Left renal cortex interstitium (tissue), 4 donors: ENCODE measurements at places on chromosomes 5 and 9.

- DNase-seq: no peak
Observed at GRCh38 chr5:120624021-120624563, 160.0 kb downstream of the PRR16 start.

- no peak for DNase-seq
Observed at GRCh38 chr5:76754668-76755078, 38.7 kb downstream of the F2R start.

GRCh38 chr9:13427587-13427986 lies 148.1 kb upstream of the MPDZ start:
- DNase-seq: peak; percentile 53

DNA sequence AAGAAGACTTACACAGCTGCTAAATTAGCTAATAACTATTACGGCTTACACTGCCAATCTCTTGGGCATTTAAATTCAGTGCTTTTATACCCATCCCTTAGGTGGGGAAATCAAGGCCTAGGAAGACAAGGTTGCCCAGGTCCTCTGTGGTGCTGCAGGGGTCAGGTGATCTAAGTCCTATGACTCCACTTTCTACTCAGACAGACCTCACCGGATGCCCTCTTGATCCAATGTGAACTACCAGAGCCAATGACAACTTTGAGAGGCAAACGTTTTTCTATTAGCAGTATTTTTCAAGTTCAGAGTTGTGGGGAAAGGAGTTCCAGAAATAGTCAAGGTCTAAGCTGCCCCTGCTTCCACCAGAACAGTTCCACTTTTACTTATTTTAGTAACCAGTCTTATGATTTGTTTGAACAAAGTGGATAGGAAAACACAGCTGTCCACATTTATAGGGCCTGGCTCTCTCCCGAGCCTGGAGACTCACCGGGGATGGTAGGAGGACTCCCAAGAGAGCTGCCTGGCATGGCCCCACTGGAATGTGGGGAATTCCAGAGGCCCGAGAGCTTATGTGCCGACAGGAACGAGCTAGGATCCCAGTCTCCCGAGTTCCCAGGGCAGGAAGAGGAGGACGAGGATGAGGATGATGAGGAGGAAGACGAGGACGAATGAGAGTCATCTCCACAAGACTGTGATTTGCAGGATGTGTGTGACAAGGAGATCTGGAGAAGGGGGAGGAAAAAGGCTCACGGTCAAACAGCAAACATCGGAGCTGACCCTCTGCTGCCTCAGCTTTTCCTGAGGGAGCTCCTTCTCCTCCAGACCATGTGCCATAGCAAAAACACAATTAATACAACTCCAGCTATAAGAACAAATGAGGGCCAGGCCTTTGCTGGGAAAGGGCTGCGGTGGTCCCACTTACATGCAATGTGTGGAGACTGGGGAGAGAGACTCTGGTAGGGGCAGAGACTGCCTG lies 16.7 kb downstream of the FAM193B start:
- no peak for DNase-seq

GRCh38 chr9:27258662-27259061 lies 38.3 kb downstream of the EQTN start:
- DNase-seq: no peak

DNA sequence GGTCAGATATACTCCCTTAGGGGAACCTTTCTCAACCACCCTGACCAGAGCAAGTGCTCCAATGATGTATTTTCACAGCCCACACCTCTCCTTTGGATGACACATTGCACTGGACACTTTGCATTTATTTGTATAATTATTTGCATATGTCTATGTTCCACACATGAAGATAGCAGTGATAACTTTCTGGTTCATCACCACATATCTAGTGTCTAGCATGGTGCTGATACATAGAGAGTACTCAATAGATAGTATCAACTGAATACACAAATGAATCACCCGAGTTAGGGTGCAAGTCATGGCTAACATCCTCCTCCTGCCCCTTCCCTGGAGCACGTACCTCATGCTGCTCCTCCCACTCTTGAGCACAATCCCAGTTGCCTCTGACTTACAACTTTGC lies 617.6 kb downstream of the EBF1 start:
- DNase-seq: no peak

DNA sequence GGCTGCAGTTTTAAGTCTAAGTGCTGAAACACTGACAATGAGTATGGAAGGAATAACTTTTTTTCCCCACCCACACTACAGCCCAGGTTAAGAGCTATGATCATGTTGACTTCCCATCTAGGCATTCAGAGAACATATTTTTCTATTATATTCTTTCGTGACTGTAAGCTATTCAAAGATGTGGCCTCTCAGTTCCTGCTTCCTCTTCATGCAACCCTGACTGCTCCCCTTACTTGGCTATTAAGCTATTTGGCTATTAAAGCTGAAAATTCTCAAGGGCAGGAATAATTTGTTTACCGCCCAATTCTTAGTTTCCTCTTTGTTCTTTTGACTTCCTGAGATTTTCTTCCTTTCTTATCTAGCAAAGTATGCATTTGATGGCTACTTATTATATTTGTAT lies 18.6 kb upstream of the ALDH1A1 start:
- DNase-seq: no peak

DNA sequence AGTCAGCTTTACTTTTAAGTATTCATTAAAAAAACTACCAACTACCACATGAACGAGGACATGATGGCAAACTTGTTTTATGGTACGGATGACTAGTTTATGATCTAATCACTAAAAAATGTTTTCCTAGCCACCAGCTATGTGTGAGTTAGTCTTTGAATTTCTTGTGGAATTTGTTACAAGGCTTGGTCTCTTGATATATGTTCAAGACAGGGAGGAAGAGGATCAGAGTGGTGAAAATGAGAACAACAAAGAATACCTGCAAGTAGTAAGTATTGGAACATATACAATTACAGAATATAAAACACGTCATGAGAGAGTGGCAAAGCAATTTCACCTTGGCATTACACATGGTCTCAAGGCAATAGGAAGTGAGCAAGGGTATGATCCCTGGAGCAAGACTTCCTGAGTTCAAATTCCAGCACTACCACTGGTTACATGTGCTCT lies 548.6 kb upstream of the TLE4 start:
- DNase-seq: no peak
